ENCODE measurements at places on chromosomes 4 and X.

- DNase-seq = no peak
These were observed at the start of gene CD38 for GRCh38 chr4:15778289-15779241. Gene CD38 (plus strand): TSS chr4:15778328. CDS start chr4:15778415, 87 bp downstream.

GRCh38 chr4:119082661-119083060 is 53.0 kb upstream of the MYOZ2 start:
- DNase-seq = no peak

- peak; percentile 53 for DNase-seq
These were observed 14.3 kb upstream of the PNPLA4 start for GRCh38 chrX:7941390-7942042.

DNA sequence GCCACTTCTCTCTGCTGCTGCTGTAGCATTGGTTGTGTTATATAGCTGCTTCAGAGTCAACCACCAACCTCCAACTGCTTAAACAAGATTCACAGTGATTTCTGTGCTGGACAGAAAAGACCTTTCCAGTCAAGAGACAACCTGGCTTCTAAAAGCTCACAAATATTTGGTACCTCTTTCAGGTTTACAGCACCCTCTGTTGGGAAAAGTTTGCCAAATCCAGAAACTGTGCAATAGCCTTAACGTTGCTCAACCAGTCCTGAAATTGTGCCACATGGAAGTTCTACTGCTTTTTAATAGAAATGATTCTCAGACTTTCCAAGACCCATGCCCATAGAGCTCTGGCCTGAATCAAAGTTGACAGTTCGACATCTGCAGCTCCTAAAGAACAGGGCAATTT is 842.1 kb upstream of the HTR2C start:
- peak; percentile 33 for DNase-seq

- peak; percentile 28 for DNase-seq
These were observed 217.0 kb upstream of the FAT4 start for GRCh38 chr4:125097729-125098128.

- DNase-seq = no peak
These were observed 61.5 kb downstream of the GSPT2 start for GRCh38 chrX:51804741-51805140.

DNA sequence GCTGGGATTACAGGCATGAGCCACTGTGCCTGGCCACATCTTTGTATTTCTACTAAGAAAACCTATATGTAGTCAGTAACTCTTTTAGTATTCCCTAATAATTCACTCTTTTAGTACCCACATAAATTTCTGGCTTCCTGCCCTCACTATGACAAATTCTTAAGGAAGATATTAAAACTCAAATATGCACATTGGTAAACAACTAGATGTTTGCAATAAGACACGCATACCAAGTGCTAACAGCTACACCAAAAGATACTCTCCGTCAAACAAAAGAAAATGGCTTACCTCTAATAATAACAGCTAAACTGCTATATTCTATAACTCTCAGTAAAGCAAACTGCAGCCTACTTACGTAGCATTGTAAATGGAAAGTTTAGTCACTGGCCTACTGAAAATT is 6.3 kb downstream of the UBA6 start:
- DNase-seq = no peak

DNA sequence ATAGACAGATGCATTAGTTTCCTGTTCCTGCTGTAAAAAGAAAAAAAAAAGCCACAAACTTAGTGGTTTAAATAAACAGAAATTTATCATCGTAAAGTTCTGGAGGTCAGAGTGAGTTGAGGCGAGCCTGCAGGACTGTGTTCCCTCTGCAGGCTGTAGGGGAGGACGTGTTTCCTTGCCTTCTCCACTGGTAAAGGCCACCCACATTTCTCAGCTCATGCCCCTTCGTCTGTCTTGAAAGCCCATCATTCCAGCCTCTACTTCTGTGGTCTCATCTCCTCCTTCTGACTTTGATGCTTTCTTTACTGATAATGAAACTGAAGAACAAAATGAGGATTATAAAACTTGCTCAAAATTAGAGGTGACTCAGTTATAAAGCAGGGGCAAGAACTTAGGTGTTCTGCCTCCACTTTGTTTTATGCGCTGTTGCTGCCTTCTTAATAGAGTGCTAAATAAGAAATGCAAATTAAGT is 143.0 kb downstream of the STIM2 start:
- DNase-seq = no peak

DNA sequence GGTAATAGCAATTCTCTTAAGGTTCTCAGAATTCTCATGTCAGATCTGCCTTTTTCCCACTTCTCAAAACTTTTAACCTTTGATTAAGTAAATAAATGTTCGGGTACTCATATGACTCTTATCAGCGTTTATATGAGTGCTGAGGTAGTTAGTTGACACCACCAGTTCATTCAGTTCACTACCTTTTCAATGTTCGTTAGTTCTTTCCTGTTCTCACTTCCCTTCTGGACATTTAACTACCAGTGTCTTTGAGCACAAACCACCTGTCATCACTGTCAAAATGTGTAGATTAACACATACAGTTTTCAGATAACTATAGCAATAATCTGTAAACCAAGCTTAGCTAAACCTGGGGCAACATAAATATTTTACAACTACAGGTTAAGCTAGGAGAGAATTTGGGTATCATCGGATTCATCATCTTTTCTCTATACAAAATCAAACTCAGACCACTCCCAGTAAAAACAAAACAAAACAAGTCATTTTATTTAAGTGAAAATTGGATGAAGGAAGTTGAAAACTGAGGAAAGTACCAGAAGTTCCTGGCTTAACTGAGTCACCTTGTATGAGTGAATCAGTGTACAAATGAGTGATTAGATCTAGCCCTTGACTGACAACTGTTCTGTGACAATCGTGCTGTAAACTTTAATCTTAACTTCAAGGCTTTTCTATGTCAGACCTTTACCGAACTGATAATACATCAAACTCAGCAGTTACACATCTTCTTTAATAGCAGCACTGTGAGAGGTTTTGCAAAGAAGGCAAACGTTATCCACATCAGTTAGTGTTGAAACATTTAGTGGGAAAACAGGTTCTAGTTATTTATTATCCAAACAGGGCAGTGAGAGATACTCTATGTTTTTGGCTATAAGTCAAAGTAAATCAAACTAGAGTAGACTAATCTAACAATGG is 41.9 kb downstream of the ARHGEF38 start:
- DNase-seq = no peak

DNA sequence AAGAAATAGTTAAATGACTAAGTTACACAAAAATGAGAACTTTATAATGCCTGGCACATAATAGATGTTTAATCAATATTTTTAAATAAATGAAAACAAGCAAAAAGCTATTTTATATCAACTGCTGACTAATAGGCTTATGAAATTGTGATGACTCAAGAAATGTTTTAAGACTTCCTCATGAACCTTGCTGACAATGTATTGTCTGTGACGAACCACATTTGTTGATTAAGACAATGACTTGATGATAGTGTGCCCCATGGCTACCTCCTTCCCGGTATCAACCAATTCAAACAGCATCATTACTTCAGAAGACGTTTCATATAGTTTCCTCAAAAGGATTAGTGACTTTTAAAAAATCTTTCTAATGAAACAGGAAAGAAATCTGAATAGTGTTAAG is 7.9 kb downstream of the CXCL6 start:
- peak; percentile 68 for DNase-seq

- DNase-seq = no peak
These were observed 251.3 kb upstream of the CENPE start for GRCh38 chr4:103449296-103450023.

DNA sequence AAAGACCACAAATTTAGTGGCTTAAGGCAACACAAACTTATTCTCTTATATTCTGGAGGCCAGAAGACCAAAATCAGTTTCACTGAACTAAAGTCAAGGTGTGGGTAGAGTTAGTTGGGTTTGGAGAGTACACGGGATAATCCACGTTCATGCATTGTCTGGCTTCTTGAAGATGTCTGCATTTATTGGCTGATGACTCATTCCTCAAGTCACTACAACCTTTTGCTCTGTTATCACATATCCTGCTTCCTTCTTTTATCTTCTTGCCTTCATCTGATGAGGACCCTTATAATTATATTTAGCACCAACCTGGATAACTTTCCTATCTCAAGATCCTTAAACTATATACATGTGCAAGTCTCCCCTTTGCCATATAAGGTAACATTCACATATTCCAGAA is 590.0 kb downstream of the FSTL5 start:
- DNase-seq = peak; percentile 20

DNA sequence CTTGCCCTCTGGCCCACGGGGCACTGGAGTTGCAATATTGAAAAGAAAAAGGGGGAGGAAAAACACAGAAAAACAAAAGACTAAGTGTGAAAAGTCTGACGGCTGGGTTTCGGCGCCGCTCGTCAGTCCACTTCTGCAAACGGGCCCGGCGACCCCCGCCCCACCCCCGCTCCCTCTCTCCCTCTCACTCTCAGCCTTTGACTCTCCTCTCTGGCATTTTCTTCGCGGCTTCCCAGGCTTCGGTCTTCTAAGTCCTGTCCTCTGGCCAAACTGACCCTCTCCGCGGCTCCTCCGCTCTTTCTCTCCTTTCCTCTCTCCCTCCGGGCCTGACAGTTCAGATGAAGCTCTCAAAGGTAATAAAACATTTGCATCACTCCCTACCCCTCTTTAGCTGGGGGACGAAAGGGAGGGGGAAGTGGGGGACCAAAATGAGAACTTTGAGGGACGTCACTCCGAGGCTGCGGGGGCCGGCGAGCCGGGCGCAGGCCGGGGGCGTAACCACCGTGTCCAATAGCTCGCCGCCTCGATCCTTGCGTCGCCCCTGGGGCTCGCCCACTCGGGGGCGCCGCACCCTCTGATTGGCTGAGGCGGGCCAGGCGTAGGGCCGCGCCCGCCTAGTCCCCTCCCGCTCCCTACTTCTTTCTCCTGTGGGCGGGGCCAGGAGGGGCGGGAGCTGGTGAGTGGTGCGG is at the start of gene NKX6-1:
Gene NKX6-1, minus strand, starts transcription at position 358 of the 689 bp plus-strand sequence. CDS start 1,064 bp downstream, outside the sequence.
- DNase-seq = peak; percentile 93

GRCh38 chrX:72088761-72089160 is 43.0 kb downstream of the RTL5 start:
- DNase-seq = no peak

DNA sequence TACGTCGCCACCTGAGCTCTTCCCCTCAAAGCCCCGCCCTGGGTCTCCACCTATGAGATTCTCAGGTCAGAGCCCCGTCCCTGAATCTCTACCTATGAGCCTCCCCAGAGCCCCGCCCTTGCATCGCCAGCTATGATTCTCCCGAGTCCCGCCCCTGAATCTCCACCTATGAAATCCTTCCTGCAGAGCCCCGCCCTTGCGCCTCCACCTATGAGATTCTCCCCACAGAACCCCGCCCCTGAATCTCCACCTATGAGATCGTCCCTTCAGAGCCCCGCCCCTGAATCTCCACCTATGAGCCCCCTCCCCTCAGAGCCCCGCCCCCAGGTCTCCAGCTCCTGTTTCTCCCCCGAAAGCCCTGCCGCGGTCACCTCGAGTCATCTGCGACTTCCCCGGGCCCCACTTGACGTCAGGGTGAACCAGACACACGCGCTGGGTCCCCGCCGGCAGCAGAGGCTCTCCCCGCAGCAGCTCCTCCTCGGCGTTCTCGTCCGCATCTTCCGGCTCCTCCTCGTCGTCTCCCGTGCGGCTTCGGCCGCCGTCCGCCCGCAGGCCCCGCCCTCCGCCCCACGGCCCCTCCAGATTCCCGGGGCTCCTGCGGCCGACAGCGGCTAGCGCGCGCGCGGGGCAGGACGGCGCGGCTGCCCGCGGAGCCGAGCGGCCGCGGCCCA is 393 bp downstream of the GTPBP6 start:
- peak; percentile 95 for DNase-seq

DNA sequence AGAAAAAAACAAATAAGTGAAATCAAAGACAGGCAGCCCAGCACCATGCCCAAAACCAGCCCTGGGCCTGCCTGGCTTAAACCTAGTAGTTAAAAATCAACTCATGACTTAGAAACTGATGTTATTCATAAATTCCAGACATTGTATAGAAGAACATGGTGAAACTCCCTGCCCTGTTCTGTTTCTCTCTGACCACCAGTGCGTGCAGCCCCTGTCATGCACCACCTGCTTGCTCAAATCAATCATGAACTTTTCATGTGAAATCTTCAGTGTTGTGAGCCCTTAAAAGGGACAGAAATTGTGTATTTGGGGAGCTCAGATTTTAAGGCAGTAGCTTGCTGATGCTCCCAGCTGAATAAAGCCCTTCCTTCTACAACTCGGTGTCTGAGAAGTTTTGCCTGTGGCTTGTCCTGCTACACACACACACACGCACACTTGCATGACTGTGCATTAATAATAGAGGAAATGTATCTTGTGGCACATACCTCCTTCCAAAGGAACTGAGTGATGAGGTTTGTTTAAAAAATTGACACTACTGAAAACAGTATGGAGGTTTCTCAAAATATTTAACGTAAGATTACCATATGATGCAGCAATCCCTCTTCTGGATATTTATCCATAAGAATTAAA is 39.2 kb upstream of the UGT2B7 start:
- no peak for DNase-seq

GRCh38 chr4:170875868-170876267 is 786.1 kb upstream of the AADAT start:
- no peak for DNase-seq

DNA sequence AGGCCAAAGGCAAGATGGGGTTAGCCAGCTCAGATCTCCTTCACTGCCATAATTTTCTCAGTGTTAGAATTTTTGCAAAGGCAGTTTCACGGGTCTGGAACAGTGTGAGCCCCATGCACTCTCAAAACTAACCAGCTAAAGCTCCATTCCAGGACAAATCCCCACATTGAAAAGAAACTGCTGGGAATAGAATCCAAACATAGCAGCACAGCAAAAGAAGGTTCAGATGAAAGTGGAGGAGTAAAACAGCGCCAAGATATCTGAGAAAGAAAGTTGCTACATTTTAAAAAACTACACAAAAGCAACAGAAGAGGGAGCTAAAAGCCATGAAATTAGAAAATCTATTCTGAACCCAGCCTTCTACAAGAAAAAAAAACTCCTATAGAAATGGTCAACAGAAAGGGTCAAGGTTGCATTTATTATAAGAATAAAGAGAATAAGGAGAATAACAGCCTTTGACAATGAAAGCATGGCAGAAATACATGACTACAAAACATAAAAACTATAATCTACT is 39.6 kb upstream of the SLC7A3 start:
- peak; percentile 13 for DNase-seq

DNA sequence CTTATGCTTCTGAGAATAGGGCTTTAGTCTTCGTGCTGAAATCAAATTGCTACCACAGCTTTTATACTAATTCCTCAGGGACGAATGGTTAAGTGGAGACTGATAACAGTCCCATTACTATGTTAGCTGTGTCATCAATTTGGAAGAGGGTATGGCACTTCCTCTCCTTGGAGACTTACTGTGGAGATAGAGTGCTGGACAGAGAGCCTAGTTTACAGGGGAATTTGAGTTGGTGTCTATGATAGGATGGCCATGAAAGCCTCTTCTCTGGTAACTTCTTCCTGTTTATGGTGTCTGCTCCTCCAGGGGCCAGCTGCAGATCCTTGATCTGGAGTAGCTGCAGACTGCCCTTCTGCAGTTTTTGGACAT is 167.7 kb downstream of the ZNF518B start:
- DNase-seq = no peak

DNA sequence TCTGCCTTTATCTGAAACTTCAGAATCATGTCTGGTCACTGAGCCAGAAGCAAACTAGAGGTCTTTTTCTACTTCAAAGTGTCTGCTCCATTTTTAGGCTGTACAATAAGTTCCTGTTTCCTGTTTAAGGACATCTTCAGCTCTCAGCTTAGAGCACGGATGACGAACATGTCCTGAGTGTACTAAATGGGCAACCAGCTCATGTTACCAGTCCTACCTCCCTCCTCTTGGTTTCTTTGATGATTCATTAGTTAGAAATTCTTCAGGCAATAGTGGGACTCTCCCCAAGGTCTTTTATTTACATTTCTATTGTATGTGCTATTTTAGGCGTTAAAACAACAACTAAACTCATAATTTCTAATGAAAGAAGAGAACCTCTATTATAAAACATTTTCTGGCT is 58.0 kb downstream of the ENPEP start:
- peak; percentile 97 for DNase-seq

GRCh38 chrX:13826770-13827169 is 9.9 kb upstream of the GPM6B start:
- no peak for DNase-seq

All from HT1080 (cell line).